ENCODE measurements at places on chromosomes 5 and 9.

GRCh38 chr5:67496051-67496450 lies 299.5 kb upstream of the CD180 start:
- ATAC-seq: no peak

GRCh38 chr9:1047591-1048230 lies 2.4 kb upstream of the DMRT2 start:
- no peak for ATAC-seq

DNA sequence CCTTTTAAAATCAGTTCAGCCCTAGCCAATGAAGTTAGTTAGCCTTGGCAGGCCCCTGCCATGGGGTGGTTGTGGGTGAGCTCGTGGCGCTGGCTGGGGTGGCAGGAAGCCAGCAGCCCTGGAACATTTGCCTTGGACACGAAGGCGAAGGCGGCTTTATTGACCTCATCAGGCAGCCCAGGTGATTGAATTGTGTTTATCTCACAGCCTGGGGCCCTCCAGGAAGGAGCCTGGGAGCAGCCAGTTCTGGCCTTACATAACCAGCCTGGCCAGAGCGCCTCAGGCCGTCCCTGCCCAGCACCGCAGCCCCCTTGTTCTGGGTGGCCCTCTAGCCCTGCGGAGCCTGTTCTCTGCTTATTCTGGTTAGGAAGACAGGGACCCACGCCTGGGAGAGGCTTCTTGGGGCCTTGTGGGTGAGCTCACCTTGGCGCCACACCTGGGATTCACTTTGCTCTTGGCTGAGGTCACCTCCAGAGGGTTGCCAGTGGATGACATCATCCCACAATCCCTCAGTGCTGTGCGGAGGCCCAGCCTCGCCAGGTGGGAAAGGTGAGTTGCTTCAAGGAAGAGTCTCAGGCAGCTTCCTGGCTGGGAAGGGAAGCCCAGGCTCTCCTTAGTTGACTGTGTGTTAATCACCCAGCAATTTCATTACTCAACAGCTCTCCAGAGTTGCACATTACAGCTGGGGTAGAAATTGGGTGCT lies 54.4 kb upstream of the RPL26L1 start:
- no peak for ATAC-seq

GRCh38 chr9:22159586-22159985 lies 150.5 kb upstream of the CDKN2B start:
- ATAC-seq: no peak

- peak; percentile 98 for ATAC-seq
Measured at GRCh38 chr9:35923927-35924763, 14.9 kb downstream of the SPAAR start.

DNA sequence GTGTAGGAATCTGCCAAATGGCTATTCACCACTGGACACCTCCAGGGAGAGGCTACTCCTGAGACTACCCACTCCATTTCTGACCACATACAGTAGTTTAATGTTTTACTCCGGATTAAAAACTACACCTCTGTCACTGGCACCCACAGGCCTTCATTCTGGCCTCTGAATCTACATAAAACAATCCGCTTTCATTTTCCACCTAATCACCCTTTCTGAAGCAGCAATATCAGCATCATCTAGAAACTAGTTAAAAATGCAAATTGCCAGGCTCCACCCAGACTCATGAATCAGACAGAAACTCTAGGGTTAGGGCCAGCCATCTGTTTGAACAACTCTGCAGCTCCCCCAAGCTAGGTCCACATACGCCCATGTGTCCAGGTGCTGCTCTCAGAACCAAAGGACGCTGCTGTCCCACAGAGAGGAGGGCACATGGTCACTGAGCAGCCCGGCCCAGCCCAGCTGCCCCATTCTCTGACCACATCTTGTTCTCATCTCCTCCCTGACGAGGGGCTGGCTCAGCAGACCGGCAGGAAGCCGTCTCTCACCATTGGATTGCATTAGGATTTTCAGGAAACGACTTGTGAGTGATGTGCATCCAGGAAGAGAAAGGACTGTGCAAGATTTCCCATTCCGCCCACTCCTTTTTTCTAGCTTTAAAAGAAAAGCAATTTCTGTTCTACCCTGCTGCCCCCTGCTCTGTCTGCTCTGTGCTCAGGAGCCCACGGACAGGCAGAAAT lies 34.7 kb downstream of the ADAM19 start:
- ATAC-seq: peak; percentile 90

DNA sequence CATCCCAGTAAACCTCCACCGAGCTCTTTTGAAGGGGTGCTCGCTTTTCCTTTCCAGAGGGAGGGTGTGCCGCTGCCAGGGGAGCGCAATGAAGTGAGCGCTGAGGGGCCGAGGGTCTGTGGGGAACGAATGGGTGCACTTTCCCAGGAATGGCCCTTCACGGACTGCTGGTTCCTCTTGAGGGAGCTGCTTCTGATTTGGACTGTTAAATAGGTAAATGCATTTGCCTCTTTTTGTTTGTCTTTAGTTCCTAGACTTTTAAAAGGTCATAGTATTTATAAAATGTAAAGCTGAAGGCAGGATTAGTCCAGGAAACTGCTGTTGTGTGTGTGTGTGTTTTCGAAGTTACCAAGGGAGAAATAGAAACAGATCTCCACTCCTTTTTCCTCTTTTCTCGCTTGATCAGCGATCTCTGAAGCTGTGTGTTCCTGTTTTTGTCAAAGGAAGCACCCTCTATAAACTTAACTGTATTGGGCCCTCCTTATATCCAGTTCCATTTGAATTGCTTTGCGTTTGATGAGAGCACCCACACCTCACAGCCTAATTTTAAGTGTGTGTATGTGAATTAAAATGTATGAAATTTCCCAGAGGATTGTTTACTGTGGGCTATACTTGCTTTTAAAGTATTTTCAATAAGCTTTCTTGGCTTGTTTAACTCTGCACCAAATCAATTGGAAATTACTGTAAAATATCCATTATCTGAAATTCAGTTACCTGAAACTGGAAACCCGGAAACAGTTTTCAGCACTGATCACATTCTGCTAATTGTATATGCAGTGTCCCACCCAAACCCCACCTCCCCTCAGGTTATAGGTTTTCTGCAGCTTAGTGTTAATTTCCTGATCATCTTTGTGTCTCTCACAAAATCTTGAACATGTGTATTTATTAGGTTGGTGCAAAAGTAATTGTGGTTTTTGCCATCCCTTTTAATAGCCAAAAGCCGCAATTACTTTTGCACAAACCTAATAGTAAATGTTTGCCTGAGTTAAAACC lies 966 bp downstream of the SNX2 start:
- ATAC-seq: peak; percentile 36

All from motor neuron (in vitro differentiated cells).